Coronary artery (tissue), 2 donors: ENCODE measurements at places on chromosomes 16 and 17.
A peak's percentile ranks its signal among the peaks of the same experiment; 100 is the strongest.

GRCh38 chr16:14070877-14071575 is at the start of gene MRTFB:
MRTFB (plus strand) TSS chr16:14071319; CDS start chr16:14140607, 69,288 bp downstream.
- DNase-seq: no peak

- no peak for DNase-seq
Observed at GRCh38 chr17:10061111-10061845, 137.1 kb downstream of the GAS7 start.

GRCh38 chr16:10880594-10881452 is 3.8 kb downstream of the CIITA start:
- no peak for DNase-seq

GRCh38 chr16:88461331-88462269 is 8.5 kb downstream of the ZFPM1 start:
- no peak for DNase-seq

DNA sequence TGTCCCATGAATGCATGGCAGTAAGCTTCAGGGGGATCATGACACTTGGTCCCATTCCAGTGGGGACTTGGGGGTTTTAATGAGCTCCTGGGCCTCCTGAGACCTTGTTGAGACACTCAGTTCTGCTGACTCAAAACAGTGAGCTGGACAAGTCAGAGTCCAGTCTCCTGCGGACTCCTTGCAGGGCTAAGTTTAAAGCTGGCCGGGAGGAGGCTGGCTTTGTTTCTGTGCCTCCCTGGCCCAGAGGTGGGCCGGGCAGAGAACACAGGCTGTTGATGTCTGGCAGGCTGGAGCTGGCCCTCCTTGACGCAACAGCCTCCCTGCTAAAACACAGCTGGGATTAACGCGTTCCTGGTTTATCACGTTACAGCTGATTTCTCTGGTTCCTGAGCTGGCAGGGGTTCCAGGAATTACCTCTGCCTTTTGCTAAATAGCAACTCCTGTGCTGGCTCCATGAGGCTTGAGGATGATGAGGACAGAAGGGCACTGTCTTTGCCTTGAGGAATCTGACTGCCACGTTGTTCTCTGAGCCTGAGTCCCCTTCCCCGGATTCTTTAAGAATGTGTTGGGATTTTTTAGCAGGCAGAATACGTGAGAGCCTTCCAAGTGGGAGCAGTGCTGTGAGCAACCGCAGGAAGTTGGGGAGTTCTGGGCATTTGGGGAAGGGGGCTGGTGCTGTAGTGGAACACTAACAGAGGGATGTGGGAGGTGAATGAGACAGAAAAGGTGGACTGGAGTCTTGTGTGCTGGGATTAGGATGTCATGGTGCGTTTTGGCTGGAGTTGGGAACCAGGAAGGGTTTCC is 2.0 kb downstream of the GPT2 start:
- DNase-seq: no peak

- DNase-seq: no peak
Observed at GRCh38 chr17:4839965-4840892, 7.1 kb downstream of the MINK1 start.

- DNase-seq: no peak
Observed at GRCh38 chr16:69219279-69219678, 32.3 kb downstream of the SNTB2 start.

DNA sequence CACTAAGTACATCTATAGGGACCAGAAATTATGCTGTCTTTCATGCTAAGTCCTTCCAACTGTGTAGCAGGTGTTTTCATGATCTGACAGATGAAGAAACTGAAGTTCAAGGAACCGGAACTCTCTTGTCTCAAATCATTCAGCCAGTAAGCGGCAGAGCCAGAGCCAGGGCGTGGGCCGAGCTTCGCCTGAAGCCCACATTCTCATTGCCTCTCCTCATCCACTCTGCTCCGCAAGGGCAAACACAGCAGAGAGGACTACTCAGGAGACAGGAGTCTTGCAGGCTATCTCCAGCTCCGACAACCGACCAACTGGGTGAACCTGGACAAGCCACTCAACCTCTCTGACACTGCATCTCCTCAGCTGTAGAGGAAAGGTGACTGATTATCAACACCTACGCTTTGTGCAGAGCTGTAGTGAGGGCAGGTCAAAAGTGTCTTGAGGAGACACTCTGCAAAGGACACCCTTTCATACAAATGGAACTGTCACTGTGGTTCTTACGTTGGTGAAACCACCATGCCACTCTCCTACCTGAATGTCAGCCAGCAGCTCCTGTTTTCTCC is 72.9 kb downstream of the CYTH1 start:
- no peak for DNase-seq

DNA sequence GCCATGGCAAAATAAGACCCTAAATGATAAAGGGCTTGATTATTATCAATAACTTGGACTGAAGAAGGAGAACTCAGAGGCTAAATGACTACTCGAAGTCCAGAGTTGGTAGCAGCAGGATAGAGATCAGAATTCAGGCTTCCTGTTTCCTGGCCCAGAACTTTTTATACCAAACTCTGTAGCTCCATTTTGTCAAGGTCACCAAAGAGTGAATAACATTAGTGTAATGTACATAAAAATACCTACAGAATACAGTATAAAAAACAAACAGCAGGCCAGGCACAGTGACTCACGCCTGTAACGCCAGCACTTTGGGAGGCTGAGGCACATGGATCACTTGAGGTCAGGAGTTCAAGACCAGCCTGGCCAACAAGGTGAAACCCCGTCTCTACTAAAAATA is 79.0 kb downstream of the ARHGAP17 start:
- no peak for DNase-seq

GRCh38 chr17:42135664-42136653 is 13.4 kb downstream of the HSPB9 start:
- DNase-seq: no peak

GRCh38 chr17:78499715-78500540 is 77.3 kb downstream of the DNAH17 start:
- DNase-seq: no peak

DNA sequence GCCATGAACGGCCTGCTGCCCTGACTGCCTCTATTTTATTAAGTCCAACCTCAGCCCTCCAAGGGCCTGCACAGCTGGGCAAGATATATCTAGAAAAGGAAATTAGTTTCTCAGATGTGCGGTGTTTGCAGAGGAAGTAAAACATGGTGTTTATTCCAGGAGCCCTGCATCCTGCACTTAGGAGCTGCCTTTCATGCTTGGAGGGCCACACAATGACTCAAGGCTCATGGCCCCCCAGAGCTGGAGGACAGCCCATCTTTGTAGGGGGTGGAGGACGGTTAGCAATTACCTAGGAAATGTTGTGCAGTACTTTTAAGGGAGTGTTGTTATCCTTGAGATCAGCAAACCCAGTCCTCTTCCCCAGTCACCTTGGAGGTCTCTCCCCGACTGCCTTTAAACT is 80.5 kb downstream of the COPRS start:
- DNase-seq: no peak

- peak; percentile 94 for DNase-seq
Observed at GRCh38 chr16:4935241-4935855, 1.6 kb downstream of the PPL start.

- no peak for DNase-seq
Observed at GRCh38 chr17:44932787-44933097, 14.8 kb downstream of the KIF18B start.

GRCh38 chr16:26889740-26890139 is 177.0 kb upstream of the C16orf82 start:
- DNase-seq: no peak

DNA sequence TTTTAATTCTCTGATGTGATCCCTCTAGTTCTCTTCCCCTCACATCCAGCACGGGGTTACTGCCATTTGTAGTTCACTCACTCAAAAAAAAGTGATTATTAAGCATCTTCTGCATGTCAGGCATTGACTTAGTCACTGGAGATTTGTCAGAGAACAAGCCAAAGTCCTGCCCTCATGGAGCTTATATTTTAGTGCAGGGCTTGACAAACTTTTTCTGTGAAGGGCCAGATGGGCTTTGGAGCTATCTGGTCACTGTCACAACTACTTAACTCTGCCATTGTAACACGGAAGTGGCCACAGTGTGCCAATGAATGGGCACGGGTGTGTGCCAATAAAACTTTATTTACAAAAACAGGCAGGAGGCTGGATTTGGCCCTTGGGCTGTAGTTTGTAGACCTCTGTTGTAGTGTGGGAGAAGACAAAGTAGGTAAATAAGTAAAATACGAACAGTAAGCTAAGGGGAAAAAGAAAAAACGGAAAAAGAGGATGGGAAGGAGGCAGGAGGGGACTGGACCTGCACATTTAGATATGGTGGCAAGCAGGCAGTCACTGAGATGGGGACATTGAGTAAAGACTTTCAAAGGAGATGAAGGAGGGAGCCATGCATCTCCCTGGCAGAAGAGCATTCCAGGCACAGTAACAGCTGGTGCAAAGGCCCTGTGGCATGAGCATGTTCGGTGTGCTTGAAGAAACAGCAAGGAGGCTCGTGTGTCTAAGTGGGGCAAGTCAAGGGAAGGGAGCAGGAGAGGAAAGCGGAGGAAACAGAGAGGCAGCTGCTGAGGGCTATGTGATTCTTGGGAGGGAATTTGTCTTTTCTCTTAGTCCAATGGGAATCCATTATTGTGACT is 202.8 kb upstream of the CACNG3 start:
- DNase-seq: no peak

- DNase-seq: no peak
Observed at GRCh38 chr17:33689725-33690124, 396.6 kb upstream of the ASIC2 start.

DNA sequence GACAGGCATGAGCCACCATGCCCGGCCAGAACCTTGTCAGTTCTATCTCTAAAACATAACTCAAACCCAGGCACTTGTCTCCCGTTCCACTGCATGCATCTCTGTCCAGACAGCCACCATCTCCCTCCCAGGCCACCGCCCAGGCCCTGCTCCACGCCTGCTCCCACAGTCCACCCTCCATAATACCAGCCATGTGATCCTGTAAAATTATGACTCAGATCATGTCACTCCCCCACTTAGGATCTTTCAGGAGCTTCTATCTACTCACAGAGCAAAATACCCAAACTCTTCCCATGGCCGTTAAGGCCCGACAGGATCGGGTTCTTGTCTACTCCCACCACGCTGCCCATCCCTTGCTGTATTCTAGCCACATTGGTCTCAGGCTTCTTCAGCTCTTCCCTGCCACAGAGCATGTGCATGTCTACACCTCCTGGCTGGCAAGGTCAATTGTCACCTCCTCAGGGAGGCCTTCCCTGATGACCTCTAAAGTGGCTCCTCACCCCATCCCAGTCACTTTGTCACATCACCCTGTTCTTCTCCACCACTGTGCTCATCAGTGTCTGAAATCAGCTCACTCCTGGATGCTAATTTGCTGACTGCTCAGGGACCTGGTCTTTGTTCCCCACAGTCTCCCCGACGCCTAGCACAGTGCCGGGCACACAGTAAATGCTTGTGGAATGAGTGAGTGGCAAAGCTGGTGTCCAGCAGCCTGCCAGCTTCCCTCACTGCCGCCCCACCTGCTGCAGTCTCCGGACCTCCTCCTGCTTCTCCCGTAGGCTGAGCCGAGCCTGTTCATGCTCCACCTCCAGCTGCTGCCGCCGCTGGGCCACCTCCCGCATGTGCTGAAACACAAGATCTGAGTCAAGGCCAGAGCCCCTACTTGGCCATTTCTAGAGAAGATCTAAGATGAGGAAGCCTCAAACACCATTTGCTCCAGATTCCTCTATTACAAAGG is 6.7 kb downstream of the TSPOAP1 start:
- no peak for DNase-seq

DNA sequence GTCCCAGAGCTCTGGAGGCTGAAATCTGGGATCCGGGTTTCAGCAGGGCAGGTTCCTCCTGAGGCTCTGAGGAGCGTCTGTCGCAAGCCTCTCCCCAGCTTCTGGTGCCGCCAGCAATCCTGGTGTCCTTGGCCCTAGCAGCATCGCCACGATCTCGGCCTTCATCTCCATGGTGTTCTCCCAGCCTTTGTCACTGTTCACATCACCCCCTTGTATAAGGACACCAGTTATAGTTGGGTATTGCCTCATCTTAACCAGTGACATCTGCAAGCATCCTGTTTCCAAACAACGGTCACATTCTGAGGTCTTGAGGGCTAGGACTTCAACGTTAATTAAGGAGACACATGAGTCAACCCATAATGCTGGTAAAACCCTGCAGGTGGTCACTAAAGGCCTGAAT is 2.8 kb upstream of the PPP1R27 start:
- DNase-seq: no peak

- DNase-seq: no peak
Observed at GRCh38 chr17:8459107-8459506, 23.4 kb downstream of the NDEL1 start.

GRCh38 chr17:1713878-1714426 is 3.8 kb upstream of the TLCD2 start:
- peak; percentile 73 for DNase-seq

- no peak for DNase-seq
Observed at GRCh38 chr17:82054351-82055022, 2.8 kb downstream of the GPS1 start.

DNA sequence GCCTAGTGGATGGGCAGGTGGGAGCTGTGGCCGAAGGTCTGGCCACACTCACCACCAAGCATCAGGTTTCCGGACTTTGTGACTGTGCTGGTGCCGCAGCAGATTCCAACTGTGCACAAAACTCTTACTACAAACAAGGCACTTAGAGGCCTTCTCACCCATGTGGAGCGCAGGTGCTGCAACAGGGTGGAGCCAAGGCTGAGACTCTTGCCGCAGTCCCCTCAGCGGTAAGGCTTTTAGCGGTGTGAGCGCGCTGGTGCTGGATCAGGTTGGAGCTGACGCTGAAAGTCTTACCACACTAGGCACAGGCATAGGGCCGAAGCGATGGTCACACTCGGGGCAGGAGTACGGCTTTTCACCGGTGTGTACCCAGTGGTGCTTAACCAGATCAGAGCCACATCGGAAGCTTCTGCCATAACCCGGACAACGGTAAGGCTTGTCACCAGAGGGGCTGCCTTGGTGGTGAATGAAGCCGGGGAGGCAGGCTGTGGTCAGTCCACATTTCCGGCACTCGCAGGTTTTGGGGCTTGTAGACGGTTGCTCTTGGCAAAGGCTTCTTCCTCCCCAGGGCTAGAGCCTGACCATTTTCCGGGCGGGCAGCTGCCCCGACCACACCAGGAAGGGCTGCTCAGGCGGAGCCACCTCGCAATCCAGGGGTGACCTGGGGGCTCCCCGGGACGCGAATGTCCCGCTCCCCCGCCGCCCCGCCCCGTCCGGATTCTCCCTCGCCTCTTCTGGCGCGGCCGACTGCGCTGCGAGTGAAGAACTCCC is 1.0 kb upstream of the ARMC5 start:
- DNase-seq: no peak

DNA sequence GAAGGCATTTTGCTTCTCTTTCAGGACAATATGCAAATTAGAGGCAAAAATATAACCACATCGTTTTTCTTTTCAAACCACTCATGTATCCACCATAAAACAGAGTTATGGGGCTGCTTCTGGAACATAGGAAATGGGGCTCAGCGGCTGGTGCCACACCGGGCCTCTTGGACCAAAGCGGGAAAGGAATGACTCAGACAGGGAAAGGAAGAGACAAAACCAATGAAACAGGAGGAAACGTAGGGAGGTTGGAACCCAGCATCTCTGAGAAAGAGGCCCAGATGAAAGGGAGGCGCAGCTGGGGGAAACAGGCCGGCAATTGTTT is 28.5 kb downstream of the CUEDC1 start:
- DNase-seq: no peak

DNA sequence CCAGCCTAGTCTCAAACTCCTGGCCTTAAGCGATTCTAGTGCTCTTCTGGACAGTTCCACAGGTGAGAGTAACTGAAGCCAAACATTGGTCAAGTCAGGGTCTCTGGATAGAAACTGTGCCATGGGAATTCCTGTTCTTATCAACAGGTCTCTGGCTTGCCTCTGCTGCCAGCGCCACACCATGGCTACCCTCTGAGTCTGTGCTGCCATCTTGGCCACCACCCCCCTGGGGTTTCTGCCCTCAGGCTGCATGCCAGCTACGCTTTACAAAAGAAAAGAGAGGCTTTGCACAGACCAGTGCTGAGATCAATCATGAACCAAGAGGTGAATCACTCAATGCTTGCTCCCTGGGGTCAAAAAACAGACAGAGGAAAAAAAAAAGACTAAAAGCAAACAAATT is 24.4 kb upstream of the CREBBP start:
- no peak for DNase-seq
